Hematopoietic multipotent progenitor cell treated with erythropoietin and hydrocortisone succinate and interleukin-3 and kit ligand, for 8 days (in vitro differentiated cells): ENCODE measurements at places on chromosomes 3 and 15.

DNA sequence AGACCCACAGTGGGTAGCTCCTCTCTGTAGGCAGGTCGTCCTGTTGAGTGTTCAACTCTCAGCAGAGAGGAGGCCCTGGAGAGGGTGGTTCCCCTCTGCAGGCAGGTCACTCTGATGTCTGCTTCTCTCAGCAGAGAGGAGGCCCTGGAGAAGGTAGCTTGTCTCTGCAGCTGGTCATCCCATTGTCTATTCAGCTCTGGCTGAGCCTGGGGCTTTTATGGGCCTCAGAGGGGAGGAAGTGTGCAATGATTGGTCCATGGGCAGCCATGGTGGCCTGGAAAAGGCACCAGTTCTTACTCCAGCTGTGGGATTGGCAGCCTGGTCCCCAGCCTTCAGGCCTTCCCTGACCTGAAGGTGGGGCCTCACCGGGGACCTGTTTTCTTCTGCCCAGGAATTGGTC, 52.9 kb downstream of the PPCDC start:
- DNase-seq = no peak

DNA sequence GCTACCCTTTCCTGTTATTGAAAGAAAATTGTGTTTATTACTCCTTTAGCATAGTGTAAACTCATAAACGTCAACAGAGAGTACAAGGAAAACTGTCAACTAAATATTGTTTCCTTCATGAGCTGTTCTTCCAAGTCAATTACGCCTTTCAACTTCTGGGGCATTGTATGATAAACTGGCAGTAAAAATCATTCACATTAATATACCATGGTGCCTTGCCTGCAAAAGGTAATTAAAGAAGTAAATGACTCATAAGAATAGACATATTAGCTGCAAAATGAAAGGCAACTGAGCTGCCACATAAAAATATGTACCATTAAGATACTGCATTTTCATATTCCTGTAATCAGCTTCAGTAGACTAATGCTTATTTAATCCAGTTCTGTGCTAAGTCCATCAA, 447.3 kb downstream of the FOXP1 start:
- DNase-seq = no peak

GRCh38 chr3:71089271-71089847, 494.2 kb downstream of the FOXP1 start:
- DNase-seq = no peak

- no peak for DNase-seq
Measured at GRCh38 chr3:143648218-143648617, 200.1 kb downstream of the SLC9A9 start.

- no peak for DNase-seq
Measured at GRCh38 chr15:23690450-23690852, 3.3 kb upstream of the NDN start.

GRCh38 chr3:47223755-47224154, 58.8 kb downstream of the KIF9 start:
- no peak for DNase-seq
